ENCODE measurements at places on chromosomes 6 and 20.

- DNase-seq: no peak
These were observed 45.6 kb upstream of the ANKEF1 start for GRCh38 chr20:9989066-9989724.

DNA sequence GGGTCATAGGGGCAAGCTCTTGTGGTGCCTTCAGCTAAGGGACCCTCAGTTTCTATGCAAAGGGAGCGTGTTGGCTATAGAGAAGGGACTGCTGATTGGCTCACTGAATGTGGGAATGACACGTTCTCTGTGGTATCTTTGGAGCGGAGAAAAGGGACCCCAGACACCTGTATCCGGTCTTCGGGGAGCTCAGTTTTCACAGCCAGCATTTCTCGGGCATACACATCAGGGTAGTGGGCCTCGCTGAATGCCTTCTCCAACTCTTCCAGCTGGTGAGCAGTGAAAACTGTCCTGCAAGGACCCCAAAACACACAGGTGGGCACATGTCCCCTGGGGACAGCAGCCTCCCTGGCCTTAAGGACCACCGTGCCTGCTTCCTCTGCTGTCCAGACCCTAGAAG, 3.3 kb downstream of the VSX1 start:
- no peak for DNase-seq

GRCh38 chr6:98241630-98242029, 592.7 kb upstream of the POU3F2 start:
- no peak for DNase-seq

GRCh38 chr6:112338166-112338709, 8.9 kb upstream of the RFPL4B start:
- no peak for DNase-seq

DNA sequence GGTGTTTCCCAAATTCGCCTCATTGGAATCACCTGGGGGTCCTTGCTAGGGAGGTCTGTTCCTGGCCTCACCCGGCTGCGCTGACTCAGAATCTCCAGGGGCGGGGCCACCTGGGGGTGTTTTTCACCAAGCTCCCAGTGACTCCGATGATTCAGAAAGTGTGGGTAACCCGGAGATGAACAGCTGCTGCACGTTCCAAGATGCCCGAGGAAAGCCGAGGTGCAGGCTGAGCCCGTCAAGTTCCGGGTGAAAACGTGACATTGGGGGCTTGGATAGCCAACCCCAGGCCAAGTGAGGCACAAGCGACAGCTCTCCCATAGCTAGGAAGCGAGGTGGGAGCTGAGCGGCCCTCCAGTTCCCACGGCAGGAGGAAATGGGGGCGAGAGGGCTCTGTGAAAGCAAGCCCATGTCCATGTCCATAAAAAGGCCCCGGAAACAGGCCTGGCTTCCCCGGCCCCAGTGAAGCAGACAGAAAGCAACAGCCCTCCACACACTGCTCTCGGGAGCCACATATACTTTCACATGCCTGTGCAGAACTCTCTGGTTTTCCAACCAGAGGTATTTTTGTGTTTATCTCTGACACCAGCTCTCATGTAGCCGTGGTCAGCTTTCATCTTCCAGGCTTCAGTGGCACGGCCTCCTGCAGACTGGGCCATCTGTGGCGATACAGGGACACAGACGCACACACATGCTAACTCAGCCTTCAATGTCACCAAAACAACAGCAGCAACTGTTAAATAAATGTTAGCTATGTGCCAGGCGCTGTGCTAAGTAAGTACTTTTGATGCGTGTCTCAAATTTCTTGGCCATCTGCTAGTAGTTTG, 90.7 kb upstream of the CCDC28A start:
- no peak for DNase-seq

DNA sequence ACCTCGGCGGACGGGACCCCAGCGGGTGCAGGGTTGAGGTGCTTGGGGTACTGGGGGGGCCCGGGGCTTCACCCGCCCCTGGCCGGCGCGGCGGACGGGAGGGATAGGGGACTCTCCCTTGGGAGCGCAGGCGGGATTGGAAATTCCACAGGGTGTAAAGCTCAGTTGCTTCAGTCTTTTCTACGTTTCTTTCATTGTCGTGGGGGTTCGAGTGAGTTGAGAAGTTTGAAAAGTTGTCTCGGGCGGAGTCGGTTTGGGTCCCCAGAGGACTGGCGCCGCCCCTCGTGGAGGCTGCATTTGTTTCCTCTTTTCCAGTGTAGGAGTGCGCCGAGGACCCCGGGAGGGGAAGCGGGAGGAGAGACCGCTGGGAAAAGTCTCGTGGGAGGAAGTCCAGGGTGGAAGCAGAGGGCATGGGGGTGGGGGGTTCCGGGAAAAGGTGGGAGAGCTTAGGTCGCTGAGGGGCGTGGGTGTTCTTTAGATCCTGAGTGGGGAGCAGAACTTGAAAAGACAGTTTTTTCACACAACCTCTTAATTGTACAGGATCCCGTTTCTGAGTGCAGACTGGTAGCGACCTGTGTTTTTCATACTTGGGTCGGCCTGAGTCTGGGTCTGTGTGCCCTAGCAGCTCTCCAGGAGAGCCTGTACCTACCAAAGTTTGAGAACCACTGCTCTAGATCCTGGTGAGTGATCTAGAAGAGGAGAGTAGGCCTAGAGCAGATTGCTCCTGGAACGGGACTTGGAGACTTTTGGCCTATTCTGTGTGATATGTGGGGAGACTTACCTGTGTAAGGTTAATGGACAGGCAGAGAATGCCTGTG, 495 bp downstream of the FAM83B start:
- DNase-seq: no peak

- DNase-seq: no peak
These were observed 39.7 kb downstream of the AGPAT4 start for GRCh38 chr6:161233986-161234661.

DNA sequence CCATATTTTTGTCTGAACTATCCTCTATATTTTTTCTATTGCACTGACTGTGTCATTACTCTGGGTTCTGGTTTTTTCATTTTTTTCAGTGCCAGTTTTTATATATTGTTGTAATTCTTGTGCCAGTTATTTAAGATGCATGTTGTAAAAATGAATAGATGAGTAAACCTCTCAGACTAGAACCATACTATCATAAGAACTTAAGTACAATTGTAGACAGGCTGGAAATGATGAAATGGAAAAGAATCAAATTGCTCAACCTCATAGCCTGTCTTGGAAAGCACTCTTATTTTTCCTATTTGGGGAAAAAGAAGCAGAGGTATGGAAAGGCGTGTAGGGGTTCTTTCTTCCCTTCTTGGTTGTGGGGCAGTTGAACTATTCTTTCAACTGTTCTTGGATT, 30.2 kb downstream of the PANK2 start:
- no peak for DNase-seq

GRCh38 chr6:27091661-27092315, 155.7 kb upstream of the PRSS16 start:
- DNase-seq: no peak

DNA sequence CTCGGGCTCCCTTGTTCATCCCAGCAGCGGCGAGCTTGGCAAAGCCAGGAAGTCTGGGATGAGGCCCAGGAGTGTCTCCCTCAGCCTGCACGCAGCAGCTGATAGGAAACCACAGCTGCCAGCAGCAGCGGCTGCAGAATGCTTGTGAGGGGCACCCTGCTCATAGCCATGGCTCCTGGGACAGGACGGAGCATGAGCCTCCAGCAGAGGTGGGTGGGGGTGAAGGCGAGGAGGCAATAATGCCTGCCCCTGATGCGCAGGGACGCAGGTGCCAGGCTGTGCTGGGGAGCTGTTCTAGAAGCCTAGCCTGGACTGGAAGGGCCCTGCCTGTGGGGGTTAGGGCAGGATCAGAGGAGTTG, 157.9 kb downstream of the CD83 start:
- no peak for DNase-seq

DNA sequence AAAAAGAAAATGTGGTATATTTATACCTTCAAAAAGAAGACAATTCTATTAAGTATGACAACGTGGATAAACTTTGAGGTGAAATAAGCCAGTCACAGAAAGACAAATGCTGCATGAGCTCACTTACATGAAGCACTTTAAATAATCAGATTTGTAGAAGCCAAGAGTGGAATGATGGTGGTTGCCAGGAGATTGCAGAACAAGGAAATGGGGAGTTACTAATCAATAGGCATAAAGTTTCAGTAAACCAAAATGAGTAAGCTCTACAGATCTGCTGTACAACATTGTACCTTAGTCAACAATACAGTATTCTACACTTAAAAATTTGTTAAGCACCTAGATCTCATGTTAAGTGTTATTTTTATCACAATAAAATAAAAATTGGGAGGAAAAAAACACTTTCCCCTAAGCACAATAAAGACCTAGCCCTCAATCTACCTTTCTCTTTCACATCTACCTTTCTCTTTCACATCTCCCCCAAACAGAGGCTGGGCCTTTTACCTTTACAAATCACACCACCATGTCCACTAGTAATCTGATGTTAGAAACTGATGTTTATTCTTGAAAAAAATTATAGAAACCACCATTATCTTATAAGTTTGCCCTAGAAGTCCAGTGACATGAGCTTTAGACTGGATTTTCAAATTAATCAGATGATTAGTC, 73.9 kb downstream of the PKIB start:
- no peak for DNase-seq

DNA sequence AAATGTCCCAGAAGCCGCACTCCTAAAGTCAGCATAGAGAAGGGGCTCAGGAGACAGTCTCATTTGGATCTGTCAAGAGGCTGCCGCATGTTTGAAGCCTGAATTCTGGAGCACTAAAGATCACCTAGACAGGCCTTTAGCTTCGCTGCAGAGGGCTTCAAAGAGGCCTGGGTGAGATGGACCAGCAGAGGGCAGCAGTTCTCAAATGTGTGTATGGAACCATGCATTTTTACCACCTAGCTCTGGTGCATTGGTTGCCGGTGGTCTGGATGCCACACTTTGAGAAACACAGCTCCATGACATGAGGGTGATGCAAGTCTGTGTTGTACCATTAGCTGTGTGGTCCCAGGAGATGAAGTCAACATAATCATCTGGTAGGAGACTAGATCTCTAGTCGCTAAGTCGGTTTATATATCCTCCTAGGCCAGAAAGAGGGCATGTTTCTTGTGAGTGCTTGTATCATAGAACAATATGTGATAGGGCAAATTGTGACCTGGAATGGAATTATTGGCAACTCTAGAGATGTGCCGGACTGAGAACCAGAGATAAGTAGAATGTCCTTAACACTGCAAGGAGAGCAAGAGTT, 64.8 kb downstream of the KIAA0319 start:
- peak; percentile 74 for DNase-seq

GRCh38 chr6:141401168-141401567, 731.6 kb upstream of the GJE1 start:
- no peak for DNase-seq

DNA sequence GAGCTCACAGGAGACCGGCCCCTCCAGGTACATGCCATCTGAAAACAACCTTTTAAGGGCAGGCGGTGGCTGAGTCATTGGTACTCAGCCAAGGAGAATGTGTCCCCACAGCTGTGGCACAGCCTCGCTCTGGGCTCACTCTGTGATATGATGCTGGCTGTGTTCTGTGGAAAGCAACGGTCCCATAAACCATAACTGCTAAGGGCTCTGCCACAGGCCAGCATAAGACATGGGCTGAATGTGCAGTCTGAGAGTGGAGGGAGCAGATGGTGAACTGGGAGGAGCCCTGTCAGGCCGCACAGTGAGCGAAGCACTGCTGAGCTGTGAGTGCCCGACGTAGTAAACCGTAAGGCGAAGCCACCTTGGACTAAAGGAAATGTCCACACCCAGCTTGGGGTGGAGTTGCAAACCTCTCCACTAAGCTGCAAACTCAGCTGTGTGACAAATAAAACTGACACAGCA, 375.8 kb downstream of the THBS2 start:
- DNase-seq: no peak

DNA sequence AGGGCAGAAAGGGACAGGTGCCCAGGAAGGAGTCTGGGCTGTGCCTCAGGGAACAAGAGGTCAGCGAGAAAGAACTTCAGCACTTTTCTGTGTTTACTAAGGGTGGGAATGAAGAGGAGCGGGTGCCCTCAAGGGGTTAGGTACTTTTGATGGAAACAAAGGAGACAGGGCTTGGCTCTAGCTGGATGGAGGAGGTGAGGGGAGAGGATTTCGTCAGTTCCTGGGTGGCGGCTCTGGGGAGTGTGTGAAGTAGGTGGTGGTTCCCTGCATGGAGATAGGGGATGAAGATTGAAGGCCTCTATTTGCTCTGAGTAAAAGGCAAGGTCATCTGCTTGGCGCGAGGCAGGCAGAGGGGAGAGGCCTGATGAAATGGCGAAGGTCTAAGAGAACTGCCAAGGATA, 40.0 kb upstream of the ANKRD60 start:
- DNase-seq: no peak

- DNase-seq: no peak
These were observed 460.4 kb upstream of the MARCKS start for GRCh38 chr6:113396730-113397129.

DNA sequence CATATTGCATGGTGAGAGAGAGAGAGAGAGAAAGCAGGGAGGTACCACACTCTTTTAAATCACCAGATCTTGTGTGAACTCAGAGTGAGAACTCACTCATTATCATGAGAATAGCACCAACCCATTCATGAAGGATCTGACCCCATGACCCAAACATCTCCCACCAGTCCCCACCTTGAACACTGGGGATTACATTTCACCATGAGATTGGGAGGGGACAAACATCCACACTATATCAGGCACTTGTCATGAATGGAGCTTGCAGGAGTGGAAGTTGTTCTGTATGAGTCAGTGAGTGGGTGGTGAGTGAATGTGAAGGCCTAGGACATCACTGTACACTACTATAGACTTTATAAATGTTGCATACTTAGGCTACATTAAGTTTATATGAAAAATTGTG, 47.7 kb upstream of the RNF182 start:
- no peak for DNase-seq

DNA sequence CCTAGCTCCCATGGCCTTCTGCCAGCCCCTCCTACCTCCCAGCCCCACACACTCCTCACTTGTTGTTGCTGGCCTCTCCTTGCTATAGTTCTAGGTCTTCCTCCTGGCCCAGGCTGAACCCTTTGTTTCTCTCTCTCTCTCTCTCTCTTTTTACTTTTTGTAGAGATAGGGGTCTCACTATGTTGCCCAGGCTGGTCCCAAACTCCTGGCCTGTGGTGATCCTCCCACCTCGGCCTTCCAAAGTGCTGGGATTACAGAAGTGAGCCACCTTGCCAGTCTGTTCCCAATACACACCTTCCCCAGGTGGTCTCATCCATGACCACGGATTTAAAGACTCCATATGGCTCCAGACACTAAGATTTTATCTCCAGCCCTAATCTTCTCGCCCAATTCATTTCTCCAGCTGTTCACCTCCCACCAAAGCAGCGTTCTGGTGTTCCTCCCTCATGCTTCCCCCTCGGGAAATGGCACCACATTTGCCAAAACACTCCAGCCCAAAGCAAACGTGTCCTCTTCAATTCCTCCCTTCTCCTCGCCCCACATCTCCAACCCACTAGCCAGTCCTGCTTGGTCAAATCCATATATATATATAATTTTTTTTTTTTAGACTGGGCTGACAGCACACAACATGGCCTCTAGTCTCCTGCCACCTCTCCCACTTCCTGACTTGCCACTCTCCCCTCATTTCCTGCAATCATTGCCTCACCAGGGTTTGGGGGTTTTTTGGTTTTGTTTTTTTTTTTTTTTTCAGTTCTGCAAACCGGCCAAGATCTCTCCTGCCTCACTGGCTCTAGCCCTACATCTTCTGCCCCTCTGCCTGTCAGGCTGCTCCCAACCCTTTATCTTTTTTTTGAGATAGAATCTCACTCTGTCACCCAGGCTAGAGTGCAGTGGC, 104.4 kb downstream of the NCR2 start:
- no peak for DNase-seq
